ENCODE measurements at places on chromosomes 3 and 15.
A peak's percentile ranks its signal among the peaks of the same experiment; 100 is the strongest.

DNA sequence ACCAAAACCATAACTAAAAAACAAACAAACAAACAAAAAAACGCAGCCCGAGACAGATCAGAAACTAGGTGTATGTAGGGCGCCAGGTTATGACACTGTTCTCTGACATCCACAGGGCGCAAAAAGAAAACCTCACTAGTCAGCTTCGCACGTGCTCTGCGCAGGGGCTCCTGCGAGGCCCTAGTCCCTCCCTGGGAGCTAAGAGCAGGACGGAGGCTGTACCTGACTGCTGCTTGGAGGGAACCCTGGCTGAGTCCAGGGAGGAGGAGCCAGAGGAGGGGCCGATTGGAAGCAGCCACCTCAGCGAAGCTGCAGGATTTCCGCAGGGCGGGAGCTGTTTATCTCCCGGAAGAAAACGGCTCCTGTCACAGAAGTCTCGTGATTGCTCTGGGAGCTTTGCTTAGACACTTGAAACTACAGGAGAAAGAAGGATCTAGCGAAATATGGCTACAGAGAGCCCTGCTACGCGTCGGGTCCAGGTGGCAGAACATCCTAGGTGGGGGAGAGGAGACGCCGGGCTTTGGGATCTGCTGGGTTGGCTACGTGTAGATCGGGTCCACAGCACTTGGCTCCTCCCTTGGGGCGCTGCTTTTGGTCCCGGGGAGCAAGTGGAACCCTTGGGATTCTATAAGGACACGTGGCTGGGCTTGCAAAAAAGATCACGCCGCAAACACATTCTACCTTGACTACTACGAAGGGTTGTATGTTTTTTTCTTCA, at the start of gene GALK2:
TSS of gene GALK2 (plus strand) at position 368 of the 718 bp plus-strand sequence. CDS start at position 444, 76 bp downstream.
- DNase-seq, result no peak
- H3K27me3 ChIP-seq, result no peaks in the 10 kb centered on the region
- peak within 1 kb of the TSS; percentile 94 for H3K4me3 ChIP-seq
- peaks cover 10% of the 10 kb centered on the region for H3K4me1 ChIP-seq
- peak within 1 kb of the TSS; percentile 31 for H3K27ac ChIP-seq

GRCh38 chr3:129087138-129087702, 26.6 kb downstream of the GP9 start:
- H3K36me3 ChIP-seq, result peaks cover 4% of the 10 kb centered on the region
- H3K4me1 ChIP-seq, result peaks cover 22% of the 10 kb centered on the region
- peak overlapping the region; percentile 31 for H3K4me3 ChIP-seq

GRCh38 chr3:49349348-49350114, 8.6 kb downstream of the GPX1 start:
- H3K27me3 ChIP-seq, result no peaks in the 10 kb centered on the region
- H3K27ac ChIP-seq, result no peak overlapping the region
- no peaks in the 10 kb centered on the region for H3K36me3 ChIP-seq
- no peak overlapping the region for H3K4me3 ChIP-seq
- peaks cover 10% of the 10 kb centered on the region for H3K4me1 ChIP-seq

GRCh38 chr3:19046440-19046839, 101.9 kb upstream of the KCNH8 start:
- H3K27ac ChIP-seq, result no peak overlapping the region
- H3K4me3 ChIP-seq, result no peak overlapping the region
- DNase-seq, result no peak
- H3K36me3 ChIP-seq, result no peaks in the 10 kb centered on the region
- H3K27me3 ChIP-seq, result no peaks in the 10 kb centered on the region

GRCh38 chr3:136749091-136749490, 3.1 kb downstream of the STAG1 start:
- no peaks in the 10 kb centered on the region for H3K36me3 ChIP-seq
- H3K4me1 ChIP-seq, result peaks cover 29% of the 10 kb centered on the region
- peak overlapping the region; percentile 94 for H3K27ac ChIP-seq
- no peaks in the 10 kb centered on the region for H3K27me3 ChIP-seq

DNA sequence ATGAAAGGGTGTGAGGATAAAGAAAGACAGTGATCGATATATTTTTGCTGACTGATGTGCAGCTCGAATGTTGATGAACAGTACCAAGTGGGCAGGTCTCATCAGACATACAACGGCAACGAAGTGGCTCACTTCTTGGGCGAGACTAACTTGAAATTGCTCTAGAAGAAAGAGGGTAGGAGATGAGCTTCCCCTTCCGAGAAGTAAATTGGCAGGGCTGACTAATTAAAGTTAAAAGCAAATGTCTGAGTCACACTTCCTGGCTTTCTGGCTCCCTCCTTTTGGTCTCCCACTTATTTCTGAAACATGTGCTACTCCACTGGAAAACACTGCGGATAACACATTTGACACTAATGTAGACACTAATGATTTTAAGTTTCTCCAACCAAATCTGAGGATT, 228.3 kb downstream of the ABHD5 start:
- no peaks in the 10 kb centered on the region for H3K27me3 ChIP-seq
- no peak overlapping the region for H3K27ac ChIP-seq
- no peaks in the 10 kb centered on the region for H3K36me3 ChIP-seq
- no peak for DNase-seq

GRCh38 chr3:52167240-52167639, 13.0 kb upstream of the POC1A start:
- DNase-seq, result no peak
- H3K27ac ChIP-seq, result no peak overlapping the region
- no peaks in the 10 kb centered on the region for H3K36me3 ChIP-seq
- no peaks in the 10 kb centered on the region for H3K4me1 ChIP-seq

GRCh38 chr3:48247401-48247811, 6.5 kb downstream of the ZNF589 start:
- no peak overlapping the region for H3K27ac ChIP-seq
- no peaks in the 10 kb centered on the region for H3K4me1 ChIP-seq
- no peaks in the 10 kb centered on the region for H3K36me3 ChIP-seq
- no peaks in the 10 kb centered on the region for H3K27me3 ChIP-seq
- DNase-seq, result no peak

GRCh38 chr3:157531301-157531660, 28.1 kb upstream of the VEPH1 start:
- H3K27ac ChIP-seq, result no peak overlapping the region
- H3K4me1 ChIP-seq, result no peaks in the 10 kb centered on the region
- no peak overlapping the region for H3K4me3 ChIP-seq
- H3K36me3 ChIP-seq, result no peaks in the 10 kb centered on the region
- DNase-seq, result no peak

GRCh38 chr3:139944256-139944910, 9.4 kb downstream of the CLSTN2 start:
- DNase-seq, result no peak
- no peaks in the 10 kb centered on the region for H3K36me3 ChIP-seq
- H3K4me1 ChIP-seq, result no peaks in the 10 kb centered on the region
- no peaks in the 10 kb centered on the region for H3K27me3 ChIP-seq
- H3K27ac ChIP-seq, result no peak overlapping the region
- no peak overlapping the region for H3K4me3 ChIP-seq

DNA sequence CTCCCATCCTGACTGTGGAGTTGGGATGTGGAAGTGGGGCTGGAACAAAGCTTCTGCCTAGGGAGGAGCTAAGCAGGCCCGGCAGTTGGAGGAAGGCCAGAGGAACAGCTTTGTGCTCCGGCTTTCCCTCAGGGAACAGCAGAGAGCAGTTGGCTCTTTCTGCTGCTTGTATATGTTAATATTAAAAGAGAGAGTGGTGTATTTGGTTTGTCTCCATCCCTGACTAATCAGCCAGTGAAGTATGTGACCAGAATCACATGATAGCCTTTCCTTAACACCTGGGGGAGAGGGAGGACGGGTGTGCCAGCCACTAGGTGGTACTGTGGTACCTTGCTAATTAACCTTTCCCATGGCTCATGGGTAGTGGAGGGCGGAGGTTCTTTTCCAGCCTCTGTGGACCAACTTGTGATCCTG, 10.0 kb downstream of the EIF2B5 start:
- H3K4me1 ChIP-seq, result no peaks in the 10 kb centered on the region
- peaks cover 57% of the 10 kb centered on the region for H3K36me3 ChIP-seq
- no peak for DNase-seq
- no peak overlapping the region for H3K27ac ChIP-seq
- no peak overlapping the region for H3K4me3 ChIP-seq
- no peaks in the 10 kb centered on the region for H3K27me3 ChIP-seq

GRCh38 chr3:58167431-58168351, 43.1 kb downstream of the DNASE1L3 start:
- H3K36me3 ChIP-seq, result peaks cover 26% of the 10 kb centered on the region
- no peaks in the 10 kb centered on the region for H3K27me3 ChIP-seq
- DNase-seq, result no peak

DNA sequence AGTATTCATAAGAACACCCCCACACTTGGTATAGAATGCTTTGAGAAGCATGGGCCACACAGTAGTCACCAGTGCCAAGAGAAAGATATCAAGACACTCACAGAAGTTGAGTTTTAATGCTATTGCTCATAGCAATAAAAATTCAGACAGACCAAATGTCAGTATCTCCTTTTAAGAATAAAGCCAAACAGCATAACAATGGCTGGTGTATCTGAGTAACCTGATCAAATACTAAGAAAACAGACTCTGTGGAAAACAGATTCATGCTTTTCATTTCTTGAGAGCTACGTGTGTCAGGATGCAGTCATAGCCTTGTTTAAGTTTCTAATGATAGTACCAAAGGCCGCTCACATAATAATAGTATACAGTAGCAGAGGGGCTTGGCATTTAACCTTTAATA, 778.5 kb downstream of the MECOM start:
- no peaks in the 10 kb centered on the region for H3K27me3 ChIP-seq
- no peaks in the 10 kb centered on the region for H3K36me3 ChIP-seq
- H3K27ac ChIP-seq, result peak overlapping the region; percentile 51
- DNase-seq, result no peak
- peaks cover 10% of the 10 kb centered on the region for H3K4me1 ChIP-seq

- H3K27ac ChIP-seq, result no peak overlapping the region
- no peaks in the 10 kb centered on the region for H3K4me1 ChIP-seq
- H3K27me3 ChIP-seq, result no peaks in the 10 kb centered on the region
- DNase-seq, result no peak
- no peaks in the 10 kb centered on the region for H3K36me3 ChIP-seq
These were observed 44.8 kb upstream of the CCDC174 start for GRCh38 chr3:14606669-14607339.

GRCh38 chr15:78979456-78980320, 34.8 kb upstream of the CTSH start:
- no peaks in the 10 kb centered on the region for H3K4me1 ChIP-seq
- no peak overlapping the region for H3K4me3 ChIP-seq
- H3K27ac ChIP-seq, result no peak overlapping the region
- H3K27me3 ChIP-seq, result no peaks in the 10 kb centered on the region
- no peaks in the 10 kb centered on the region for H3K36me3 ChIP-seq

GRCh38 chr3:165544432-165544831, 292.8 kb downstream of the BCHE start:
- H3K36me3 ChIP-seq, result no peaks in the 10 kb centered on the region
- no peak overlapping the region for H3K4me3 ChIP-seq
- no peak overlapping the region for H3K27ac ChIP-seq
- no peak for DNase-seq

DNA sequence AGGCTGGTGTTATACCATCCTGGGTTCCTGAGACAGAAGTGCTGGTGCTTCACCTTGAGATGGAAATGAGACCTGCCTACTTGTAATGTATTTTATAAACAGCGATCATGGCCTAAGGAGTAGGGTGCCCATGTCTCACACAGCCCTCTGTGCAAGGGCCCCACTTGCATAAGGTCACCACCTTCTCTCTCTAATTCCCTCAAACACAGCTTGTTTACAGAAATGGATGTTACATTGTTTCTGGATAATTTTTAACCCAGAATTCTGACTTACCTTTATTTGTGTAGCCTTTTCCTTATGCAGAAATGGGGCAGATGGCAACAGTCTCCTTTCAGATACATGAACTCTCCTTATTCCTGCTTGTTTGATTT, 95.1 kb upstream of the UMPS start:
- H3K27ac ChIP-seq, result no peak overlapping the region
- no peaks in the 10 kb centered on the region for H3K27me3 ChIP-seq
- H3K4me1 ChIP-seq, result no peaks in the 10 kb centered on the region
- H3K36me3 ChIP-seq, result peaks cover 40% of the 10 kb centered on the region
- no peak overlapping the region for H3K4me3 ChIP-seq

DNA sequence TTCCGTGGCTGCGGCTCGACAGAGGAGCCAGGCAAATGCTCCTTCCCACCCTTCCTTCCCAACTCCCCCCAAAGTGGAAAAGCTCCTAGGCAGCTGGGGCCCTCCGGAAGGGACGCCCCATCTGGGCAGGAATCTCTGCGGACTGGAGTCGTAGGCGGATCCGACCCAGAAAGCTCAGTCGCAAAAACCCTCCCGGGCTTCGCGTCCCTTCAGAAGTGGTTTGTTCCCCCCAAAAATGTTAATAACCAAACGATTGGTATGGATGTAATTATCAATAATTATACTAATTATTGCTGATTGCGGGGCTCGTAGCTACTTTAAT, 3.8 kb downstream of the RNU6-1 start:
- peaks cover 25% of the 10 kb centered on the region for H3K27me3 ChIP-seq
- H3K36me3 ChIP-seq, result no peaks in the 10 kb centered on the region
- no peak overlapping the region for H3K27ac ChIP-seq
- no peak for DNase-seq

GRCh38 chr15:40595219-40595618, 1.2 kb downstream of the KNL1 start:
- no peaks in the 10 kb centered on the region for H3K36me3 ChIP-seq
- DNase-seq, result no peak
- peak overlapping the region; percentile 75 for H3K4me3 ChIP-seq

DNA sequence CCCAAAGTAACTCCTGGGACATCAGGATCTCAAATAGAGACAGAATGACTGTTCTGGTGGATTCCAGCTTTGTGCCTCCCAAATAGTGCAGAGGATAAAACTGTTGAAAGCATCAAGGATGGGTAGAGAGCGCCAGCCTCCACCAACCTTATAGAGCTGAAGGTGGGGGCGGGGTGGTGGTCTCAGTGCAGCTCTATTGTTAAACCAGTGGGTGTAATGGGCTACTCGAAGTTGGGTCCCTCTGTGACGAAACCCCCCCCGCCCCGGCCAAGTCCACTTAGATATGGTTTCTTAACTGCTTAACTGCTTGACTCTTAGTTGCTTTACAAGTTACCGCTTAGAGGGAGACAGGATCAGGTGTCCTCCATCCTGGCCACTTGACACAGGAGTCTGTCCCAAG, 22.7 kb downstream of the DHX30 start:
- peak overlapping the region; percentile 97 for H3K4me3 ChIP-seq
- peaks cover 14% of the 10 kb centered on the region for H3K4me1 ChIP-seq
- H3K27ac ChIP-seq, result peak overlapping the region; percentile 70
- DNase-seq, result no peak
- no peaks in the 10 kb centered on the region for H3K27me3 ChIP-seq

- no peak for DNase-seq
- no peak overlapping the region for H3K27ac ChIP-seq
- no peaks in the 10 kb centered on the region for H3K36me3 ChIP-seq
These were observed 143.5 kb downstream of the NUP210 start for GRCh38 chr3:13276438-13277195.

- no peaks in the 10 kb centered on the region for H3K27me3 ChIP-seq
- no peak overlapping the region for H3K27ac ChIP-seq
- H3K4me3 ChIP-seq, result no peak overlapping the region
These were observed 12.0 kb upstream of the COMMD2 start for GRCh38 chr3:149764302-149764701.

GRCh38 chr15:90055182-90055581, 47.1 kb downstream of the IDH2 start:
- no peaks in the 10 kb centered on the region for H3K27me3 ChIP-seq
- H3K36me3 ChIP-seq, result no peaks in the 10 kb centered on the region
- no peaks in the 10 kb centered on the region for H3K4me1 ChIP-seq
- H3K4me3 ChIP-seq, result no peak overlapping the region
- H3K27ac ChIP-seq, result no peak overlapping the region
- DNase-seq, result no peak
